ENCODE measurements at places on chromosomes 7 and 10. TPM values are rescaled to one million over a fixed set of nuclear protein-coding genes. Genes with fewer than 3 reads are reported as not detected.

The LRRC61 gene
- total RNA-seq, result 9.7 TPM

The COL13A1 gene
- 5.7 TPM for total RNA-seq

The PPP1R3C gene
- total RNA-seq, result 250 TPM

The SPDYE5 gene
- not detected for total RNA-seq

The SSC4D gene
- 0.37 TPM for total RNA-seq

The AKR1D1 gene
- not detected for total RNA-seq

The PON2 gene
- total RNA-seq, result 45.4 TPM

The ENKUR gene
- not detected for total RNA-seq

Data from right atrium auricular region (tissue), 2 donors.